ENCODE measurements at places on chromosomes 4 and X.

DNA sequence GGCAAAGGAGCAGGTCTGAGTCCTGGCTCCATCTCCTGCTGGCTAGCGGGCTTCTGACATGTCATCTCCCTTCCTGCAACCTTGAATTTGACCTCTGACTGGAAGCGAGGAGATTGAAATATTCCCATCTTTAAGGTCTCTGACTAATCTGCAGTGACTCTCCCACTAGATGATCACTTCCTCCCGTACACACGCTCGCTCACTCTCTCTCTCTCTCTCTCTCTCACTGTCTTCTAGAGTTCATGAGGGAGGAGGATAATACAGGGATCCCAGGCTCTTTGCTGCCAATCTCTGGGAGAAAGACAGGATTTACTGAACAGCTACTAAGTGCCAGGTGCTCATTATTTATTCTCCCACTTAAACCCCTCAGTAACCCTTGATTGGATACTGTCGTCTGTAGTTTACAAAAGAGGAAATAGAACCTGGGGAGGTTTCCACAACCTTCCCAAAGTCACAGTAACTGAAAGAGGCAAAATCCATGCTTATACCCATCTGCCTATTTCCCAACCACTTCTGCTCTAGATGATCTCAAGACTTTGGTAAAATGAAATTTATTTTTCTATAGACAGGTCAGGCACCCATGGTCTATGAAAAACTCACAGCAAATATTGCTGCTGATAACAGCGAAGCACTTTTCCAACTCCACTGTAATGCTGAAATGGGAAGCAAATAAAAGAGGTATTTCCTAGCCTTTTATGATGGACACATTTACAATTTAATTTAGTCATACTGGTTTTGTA, 193.5 kb upstream of the C1QTNF7 start:
- no peak for DNase-seq

GRCh38 chrX:153966841-153967535, 4.6 kb downstream of the HCFC1 start:
- no peak for DNase-seq

DNA sequence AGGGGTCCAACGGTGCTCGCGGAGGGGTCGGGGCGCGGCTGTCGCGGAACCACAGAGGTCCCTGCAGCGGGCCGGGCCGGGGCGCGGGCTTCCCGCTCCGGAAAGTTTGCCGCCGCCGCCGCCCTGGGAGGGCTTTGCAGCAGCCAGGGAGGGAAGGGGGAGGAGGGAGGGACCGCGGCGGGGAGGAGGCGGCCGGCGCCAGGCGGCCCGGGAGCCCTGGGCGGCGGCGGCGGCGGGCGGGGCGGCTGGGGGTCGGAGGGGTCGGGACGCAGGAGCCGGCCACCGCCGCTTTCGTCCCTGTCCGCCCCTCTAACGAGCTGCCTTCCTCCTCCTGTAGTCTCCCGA, 375 bp downstream of the FGFR3 start:
- DNase-seq = peak; percentile 6

DNA sequence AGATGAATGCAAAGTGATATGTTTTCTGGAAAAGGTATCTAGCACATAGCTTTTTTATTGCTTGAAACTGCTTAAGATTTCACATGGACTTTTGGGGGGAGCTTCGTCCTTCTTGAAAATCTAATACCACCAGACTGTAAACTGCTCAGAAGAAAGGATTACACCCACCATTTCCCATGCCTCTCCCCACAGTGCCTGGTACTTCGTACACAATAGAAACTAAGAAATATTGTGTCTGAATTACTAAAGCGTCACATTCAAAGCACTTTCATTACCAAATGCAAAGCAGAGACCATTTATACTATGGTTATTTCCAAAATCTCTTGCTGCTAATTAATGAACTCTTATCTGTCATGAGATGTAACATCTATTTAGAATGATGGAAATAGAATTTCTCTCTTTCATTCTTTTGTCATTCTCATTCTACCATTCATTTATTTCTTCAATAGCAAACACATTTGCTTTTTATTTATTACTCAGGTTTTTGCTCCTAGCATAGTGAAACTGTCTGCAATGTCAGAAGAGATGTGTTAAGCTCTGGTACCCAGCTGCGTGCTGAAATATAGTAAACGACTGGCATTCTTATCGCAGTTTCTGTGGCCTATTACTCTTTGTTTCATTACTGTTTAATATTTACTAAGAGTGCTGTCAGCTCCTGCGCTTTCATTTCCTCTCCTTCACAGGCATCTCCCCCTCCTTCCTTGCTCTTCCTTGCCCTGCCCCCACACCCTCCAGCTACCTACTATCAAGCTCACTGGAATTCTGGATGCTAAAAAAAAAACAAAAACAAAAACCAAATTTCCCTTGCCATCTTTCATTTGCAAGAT, 51.4 kb upstream of the RAPGEF2 start:
- DNase-seq = no peak

DNA sequence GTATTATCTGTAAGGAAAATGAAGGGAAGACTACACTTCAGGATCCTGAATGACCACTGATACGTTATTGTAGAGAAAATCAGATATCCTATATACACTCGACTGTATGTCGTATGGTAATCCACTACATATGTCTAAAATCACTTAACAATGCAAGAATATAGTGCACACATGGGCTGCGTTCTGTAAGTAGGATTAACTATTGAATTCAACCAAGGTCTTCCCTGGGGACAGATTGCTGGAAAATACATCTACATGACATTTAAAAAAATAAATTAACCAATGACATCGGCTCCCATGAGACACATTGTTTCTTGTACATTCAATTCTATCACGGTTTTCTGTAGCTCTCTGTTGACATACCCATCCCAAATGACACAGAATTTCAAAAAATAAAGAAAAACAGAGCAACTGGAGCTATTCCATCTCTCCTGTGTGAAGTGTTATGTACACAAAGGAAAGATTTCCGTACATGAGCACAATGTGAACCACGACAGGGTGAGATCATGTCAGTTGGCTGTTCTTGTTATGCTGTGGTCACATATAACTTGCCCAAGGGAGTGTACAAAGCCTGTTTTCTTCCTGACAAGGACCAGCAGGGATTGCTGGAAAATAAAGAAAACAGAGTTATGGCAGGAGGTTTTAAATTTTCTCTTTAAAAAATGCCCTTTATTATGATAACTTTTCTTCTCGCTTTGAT, 6.1 kb downstream of the ENOX2 start:
- DNase-seq = no peak

DNA sequence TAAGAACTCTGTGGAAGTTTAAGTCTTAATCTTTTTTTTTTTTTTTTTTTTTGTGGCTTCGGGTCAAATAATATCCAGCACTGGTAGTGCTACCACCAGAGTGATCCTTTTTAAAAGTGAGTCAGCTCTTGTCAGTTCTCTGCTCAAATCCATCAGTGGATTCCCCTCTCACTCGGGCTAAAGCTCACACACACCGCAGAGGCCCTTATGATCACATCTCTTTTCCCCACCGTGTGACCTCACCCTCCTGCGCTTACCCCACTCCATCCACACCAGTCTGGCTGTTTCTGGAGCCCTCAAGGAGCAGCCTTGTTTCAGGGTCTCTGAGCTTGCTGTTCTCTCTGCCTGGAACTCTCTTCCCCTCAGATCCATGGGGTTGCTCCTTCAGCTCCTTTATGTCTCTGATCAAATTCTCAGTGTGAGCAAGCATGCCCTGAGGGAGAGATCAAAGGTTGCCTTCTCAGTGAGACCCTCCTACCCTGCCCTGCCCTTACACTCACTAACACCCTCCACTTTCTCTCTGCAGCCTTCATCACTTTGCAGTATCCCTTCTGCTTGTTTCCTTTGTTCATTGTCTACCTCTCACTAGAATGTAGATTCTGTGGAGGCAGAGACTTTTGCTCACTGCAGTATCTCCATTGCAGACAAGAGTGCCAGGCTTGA, 19.8 kb upstream of the BEND4 start:
- no peak for DNase-seq

GRCh38 chr4:16739997-16740624, 158.3 kb downstream of the LDB2 start:
- DNase-seq = no peak

DNA sequence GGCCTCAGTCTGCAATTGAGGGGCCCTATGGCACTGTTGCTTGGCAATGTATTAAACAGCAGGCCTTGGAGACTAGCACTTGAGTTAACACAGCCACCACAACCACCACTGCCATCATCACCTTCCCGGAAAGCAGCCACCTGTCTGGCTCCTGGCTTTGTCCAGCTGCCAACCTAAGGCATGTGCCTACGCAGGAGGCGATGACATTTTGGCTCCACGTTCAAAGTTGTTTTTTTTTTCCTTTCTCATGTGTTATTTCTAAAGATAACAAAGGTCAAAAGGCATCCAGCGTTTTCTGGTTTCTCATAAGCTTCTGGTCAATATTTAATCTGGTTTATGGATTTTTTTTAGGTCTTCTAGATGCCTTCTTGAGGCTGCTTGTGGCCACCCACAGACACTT, 7.5 kb downstream of the CLDN2 start:
- DNase-seq = no peak

DNA sequence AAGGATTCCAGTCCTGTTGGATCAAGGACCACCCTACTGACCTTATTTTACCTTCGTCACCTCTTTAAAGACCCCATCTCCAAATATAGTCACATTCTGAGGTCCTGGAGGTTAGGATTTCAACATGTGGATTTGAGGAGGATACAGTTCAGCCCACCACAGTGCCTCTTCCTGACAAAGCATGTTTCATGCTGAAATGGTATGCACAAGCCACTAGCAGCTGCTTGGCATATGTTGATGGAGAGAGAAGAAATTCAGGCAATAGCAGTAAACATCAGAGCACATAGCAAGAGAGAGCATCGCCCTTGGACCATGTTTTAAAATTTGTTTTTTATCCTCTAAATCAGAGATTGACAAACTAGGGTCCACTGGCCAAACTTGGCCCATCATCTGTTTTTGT, 172.1 kb downstream of the PRKX start:
- no peak for DNase-seq

GRCh38 chr4:168758351-168758876, 251.6 kb downstream of the CBR4 start:
- no peak for DNase-seq

- DNase-seq = no peak
These were observed 24.6 kb downstream of the ADGRG4 start for GRCh38 chrX:136325377-136325776.

DNA sequence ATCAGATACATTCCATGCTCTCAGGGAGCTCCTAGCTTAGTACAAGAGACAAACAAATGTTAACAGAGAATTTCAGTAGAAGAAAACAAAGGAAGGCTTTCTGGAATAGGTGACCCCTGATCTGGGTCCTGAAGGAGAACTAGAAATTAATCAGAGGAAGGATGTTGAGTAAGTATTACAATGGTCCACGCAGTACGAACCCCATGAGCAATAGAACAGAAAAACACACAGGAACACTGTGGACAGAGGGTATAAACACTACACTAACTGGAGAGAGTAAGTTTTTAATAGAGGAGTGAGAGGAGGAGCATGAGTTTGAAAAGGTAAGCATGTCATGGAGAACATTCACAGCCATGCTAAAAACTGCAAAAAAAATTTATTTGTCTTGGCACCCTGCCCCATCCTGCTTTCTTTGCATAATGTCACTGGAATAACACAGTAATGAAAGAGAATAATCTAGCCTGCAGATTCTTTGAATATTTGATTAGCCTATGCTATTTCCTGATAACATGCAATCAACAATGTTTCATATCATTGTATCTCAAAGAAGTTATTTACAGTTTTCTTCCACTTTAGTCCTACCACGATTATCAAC, 140.3 kb upstream of the ZXDB start:
- no peak for DNase-seq

- DNase-seq = no peak
These were observed 13.2 kb downstream of the MTTP start for GRCh38 chr4:99587803-99588202.

DNA sequence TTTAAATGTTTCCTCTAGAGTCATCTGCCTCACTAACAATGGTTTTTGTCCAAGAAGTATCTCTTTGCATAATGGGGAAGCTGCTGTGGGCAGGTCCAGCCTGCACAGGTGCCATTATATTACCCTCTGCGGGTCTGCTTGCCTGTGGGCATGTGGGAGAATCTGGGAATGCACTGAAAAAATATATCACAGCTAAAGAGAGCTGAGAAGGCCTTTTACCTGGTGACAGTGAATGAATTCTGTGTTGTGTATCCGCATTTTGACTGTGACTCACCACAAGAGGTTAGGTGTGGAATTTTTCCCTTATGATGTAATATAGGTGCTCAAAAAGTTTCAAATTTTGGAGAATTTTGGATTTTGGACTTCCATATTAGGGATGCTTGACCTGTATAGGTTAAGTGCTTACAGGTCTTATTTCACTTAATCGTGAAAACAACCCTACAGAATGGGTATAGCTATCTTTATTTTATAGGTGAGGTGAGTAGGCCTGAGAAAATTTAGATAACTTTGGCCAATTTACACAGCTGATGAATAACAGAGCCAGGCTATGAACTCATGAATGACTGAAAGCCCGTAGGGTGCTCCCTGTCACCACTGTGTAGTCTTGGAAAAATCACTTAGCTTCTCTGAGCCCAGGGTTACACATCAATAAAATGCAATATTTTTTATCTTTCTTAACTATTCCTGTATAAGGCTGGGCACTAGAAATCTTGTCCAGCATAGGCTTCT, 198.0 kb upstream of the EPHA5 start:
- DNase-seq = no peak

DNA sequence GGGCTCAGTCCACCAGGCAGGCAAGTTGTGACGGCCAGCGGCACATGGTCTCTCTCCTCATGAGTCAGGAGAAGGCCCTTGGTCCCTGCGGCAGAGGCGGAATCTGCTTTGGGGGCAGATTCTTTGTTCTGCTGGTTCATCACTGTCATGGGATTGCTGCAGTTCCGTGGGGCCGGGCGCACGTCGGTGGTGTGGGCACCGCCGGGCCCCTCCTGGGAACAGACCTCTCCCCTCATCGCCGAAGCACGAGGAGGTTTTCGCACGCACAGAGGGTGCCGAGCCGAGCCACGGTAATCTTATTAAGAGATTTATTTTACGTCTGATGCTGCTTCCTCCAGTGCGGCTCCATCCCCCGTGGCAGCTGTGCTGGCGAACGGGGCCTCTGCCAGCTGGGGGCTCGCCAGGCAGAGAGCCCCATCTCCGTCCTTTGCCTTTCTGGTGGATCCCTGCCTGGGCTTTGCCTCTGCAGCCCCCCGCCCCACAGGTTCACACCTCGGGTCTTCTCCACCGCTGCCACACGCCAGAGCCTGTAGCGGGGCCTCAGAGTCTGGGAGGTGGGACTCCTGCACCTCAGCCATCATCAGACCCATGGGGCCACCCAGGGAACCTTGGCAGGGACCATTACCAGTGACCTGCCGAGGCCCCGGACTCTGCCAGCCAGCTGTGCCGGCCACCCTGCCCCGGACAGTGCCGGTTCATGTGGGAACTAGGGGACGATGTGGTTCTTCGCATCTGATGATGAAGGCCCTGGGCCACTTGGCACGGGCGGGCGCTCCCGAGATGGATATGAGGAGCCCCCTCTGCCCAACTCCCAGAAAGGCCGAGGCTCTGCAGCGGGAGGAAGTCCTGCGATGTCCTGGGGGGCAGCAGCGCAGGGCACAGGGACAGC, 86.7 kb upstream of the NKX1-1 start:
- peak; percentile 59 for DNase-seq

- no peak for DNase-seq
These were observed 1197.6 kb downstream of the FAM133A start for GRCh38 chrX:94871640-94872039.
